Omental fat pad (tissue), 4 donors: ENCODE measurements at places on chromosomes 7 and 10.

GRCh38 chr10:92591550-92592022, 1.3 kb upstream of the KIF11 start:
- peak; percentile 56 for DNase-seq

- no peak for DNase-seq
Observed at GRCh38 chr7:91632234-91632940, 248.1 kb downstream of the MTERF1 start.

- no peak for DNase-seq
Observed at GRCh38 chr7:26398756-26399509, 107.3 kb downstream of the SNX10 start.

GRCh38 chr7:19024261-19024660, 93.2 kb downstream of the TWIST1 start:
- no peak for DNase-seq
